ENCODE measurements at places on chromosomes 6 and 20.

GRCh38 chr6:160253292-160253691 is 5.3 kb downstream of the SLC22A2 start:
- no peak for DNase-seq

DNA sequence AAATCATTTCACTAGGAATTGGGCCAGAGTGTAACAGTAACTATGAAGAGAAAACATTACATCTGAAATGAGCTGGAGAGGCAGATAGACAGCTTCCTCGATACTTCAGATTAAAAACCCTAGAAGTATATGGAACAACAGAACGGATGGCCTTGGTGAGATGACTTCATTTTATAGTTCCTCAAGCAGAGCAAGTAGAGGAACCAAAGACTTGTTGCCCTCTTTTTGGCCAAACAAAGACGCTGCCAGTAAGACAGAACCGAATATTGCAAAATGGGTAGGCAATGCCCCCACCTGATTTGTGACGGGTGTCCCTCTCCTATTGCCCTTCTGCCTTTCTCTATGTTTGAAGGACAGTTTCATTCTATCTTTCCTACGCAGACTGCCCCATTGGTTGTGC is 53.5 kb downstream of the AGPAT4 start:
- DNase-seq: no peak

DNA sequence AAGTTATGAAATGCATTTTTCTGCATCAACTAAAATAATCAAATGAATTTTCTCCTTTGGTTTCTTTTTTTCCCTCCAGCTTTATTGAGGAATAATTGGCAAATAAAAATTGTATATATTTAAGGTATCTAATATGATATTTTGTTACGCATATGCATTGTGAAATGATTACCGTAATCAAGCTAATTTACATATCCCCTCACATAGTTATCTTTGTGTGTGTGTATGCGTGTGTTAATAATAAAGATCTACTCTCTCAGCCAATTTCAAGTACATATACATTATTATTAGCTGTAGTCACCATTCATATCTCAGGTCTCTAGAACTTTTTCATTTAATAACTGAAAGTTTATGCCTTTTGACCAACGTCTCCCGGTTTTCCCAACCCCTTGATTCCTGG is 61.1 kb downstream of the SYCP2L start:
- no peak for DNase-seq

- no peak for DNase-seq
Observed at GRCh38 chr6:155040154-155040553, 45.0 kb downstream of the TIAM2 start.

DNA sequence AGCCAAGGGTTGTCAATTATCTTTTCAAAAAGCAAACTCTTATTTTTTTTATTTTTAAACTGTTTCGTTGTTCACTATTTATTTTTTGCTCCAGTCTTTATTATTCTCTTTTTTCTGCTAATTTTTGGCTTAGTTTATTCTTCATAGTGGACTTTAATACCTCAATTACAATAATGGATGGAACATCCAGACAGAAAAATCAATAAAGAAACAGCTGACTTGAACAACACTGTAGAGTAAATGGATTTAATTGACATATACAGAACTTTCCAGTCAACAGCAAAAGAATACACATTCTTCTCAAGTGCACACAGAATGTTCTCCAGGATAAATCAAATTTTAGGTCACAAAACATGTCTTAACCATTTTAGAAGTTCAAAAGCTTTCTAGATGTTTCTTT is 111.5 kb downstream of the MEI4 start:
- DNase-seq: no peak

- DNase-seq: no peak
Observed at GRCh38 chr6:133610971-133611370, 277.9 kb upstream of the TCF21 start.

DNA sequence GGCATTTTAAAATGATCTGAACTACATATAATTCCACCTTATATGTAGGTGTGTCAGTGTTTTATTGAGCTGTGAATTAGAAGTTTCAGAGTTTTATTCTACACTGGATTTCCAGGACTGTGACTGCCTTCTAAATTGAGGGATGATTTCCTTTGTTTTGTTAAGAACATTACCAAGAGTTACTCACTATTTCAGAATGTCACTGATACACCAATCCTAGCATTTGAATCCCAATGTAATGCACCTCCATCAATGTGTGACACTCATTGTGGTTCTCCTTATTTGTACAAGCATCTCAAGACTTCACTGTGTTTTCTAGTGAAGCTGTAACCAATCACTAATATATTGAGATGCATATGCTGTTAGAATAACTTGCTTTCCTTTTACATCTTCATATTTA is 86.8 kb downstream of the PLCB1 start:
- no peak for DNase-seq

DNA sequence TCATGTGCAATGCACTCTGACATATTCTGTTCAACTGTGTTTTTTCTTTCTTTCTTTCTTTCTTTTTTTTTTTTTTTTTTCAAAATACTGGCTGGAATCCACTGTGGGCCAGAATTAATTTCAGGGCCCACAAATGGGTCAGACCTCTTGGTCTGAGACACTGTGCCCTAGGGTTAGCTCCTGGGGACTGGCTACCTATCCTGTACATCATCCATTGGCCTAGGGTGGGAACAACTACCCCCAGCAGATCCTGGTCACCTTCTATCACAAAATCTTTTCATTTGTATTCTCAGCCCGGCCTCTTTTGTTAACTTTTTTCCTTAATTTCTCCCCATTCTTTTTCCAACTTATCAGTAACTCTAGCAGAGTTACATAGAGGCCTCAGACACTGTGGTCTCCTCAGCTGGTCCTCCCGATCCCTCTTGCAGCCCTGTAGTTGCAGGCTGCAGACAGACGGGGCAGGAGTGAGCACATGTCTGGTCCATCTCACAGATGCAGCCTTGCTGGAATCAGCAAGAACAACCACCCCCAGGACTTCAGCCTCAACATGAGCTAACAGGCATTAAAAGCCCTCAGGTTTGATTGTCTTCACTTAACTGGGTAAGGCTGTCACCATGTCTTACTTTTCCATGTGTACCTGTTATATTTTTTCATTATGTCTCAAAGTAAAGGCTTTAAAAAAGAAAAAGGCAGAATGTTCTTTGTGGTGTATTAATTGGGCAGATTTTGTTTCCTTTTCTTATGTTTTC is 41.3 kb downstream of the TXLNB start:
- peak; percentile 85 for DNase-seq

GRCh38 chr6:39391182-39391581 is 68.7 kb upstream of the KCNK16 start:
- DNase-seq: no peak

- DNase-seq: no peak
Observed at GRCh38 chr6:16735014-16735413, 26.2 kb downstream of the ATXN1 start.

- DNase-seq: peak; percentile 87
Observed at GRCh38 chr6:43715056-43715788, 27.6 kb upstream of the MRPS18A start.

DNA sequence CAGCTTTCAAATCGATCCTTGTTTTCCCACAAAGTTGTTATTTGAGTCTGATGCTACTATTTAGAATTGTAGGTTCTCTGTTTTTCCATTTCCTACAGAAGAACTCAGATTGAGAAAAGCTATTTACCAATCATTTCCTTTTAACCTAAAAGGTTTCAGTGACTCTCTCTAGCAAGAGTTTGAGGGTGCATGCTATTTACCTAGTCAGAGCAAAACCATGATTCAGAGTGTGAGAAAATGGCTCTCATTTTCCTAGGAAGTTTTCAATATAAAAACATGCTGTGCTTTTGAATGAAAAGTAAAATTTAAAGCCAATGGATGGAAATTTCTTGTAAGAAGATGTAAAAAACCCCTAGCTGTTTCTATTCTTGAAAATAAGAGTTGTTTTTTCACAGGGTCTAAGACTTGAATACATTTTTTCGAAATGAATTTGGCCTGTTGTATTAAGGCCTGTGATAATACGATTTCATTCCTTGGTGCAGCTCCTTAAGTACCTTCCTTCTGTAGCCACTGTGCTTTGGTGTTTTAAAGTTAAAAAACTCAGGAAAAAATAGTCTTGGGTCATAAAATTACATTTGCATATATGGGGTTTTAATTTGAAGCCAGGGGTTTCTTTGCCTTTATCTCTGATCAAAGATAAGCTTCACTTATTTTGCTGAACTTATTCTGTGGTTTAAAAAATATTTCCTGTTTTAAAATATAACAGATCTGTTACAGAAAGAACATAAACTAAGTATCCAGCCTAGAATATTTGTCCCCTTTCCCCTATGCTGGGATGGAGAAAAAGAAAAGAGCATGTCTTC is 18.0 kb upstream of the RSPH3 start:
- DNase-seq: no peak

DNA sequence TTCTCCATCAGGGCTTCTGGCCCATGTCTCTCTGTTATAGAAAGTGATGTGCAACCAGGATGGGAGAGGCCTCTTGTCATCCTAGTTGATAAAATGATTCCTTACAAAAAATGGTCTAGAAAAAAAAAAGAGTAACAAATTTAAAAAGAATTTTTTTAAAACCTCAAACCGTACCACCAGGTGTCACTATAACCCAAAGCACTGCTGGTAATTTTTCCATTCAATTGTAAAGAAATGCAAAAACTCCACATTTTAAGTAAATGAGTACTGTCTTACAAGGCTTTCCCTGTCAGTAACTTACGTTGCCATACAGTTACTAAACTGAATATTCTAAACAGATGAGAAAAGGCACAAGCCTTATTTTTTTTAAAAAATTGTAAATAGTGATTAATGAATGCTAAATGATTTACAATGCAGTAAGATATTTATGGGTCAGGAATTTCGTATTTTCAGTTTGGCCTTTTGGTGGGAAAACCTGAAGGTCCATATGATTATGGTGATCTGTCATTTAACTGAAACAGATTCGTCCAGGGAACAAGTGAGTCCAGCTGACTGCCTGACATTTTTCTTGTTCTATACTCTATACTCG is 95.4 kb downstream of the OGFRL1 start:
- DNase-seq: no peak

GRCh38 chr20:49896204-49896603 is 19.1 kb downstream of the SPATA2 start:
- DNase-seq: no peak

GRCh38 chr20:47927385-47927851 is 142.1 kb upstream of the SULF2 start:
- DNase-seq: no peak

GRCh38 chr6:41177695-41178094 is 14.8 kb upstream of the TREM2 start:
- no peak for DNase-seq

DNA sequence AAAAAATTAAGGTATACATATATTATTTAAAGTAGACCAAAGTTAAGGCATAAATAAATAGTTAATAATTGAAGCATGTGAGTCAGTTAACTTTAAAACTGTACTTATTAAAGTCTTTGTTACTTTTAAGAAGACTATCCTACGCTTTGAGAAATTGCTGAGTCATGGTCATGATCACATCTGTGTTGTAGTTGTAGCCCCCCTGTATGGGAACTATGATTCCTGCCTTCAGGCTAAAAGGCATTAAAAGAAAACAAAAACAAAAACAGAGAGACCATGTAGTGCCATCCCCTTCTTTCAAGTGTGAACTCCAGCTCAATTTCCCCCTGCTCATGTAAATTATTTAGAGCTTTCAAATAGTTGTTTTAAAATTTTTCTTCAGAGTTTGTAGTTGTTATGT is 123.4 kb downstream of the FLRT3 start:
- DNase-seq: no peak

- DNase-seq: no peak
Observed at GRCh38 chr6:34095136-34095505, 50.8 kb downstream of the GRM4 start.

- DNase-seq: no peak
Observed at GRCh38 chr6:26363882-26364701, 906 bp upstream of the BTN3A2 start.

- no peak for DNase-seq
Observed at GRCh38 chr6:30766461-30767157, 22.3 kb upstream of the IER3 start.

DNA sequence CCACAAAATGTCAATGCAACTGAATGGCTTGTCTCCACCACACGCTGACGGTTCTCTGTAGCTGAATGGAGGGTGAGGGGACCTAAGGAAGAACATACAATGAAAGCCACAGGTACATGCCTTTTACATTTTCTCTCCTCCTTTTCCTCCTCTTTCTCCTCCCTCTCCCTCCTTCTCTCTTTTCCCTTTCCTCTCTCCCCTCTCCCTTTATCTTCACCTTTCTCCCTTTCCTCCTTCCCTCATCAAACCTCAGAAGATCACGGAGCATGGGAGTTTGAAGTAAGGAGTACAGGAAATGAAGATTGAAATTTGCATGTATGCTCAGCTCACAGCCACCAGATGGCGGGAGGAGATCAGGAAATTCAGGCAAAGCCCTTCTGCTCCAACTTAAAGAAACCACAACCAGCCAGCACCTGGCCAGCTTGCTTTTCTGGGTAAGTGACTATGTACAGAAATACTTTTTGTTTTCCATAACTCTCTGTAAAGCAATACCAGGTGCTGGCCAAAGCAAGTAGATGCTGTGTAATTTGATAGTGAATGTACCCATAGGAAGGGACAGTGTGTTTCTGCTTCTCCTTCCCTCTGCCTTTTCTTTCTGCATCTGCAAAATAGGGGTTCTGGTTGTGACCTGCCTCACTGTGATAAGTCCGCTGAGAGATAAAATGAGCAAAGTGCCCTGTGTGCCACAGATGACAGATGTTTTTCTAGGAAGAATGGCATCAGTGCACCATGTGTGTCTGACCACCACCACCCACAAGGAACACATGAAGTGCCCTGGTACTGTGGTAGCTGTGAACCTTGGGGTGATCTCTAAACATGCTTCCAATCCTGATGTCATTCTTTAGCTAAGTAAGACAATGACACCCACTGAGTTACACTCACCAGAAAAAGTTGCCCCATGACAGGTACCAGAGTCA is 18.6 kb upstream of the FOXO3 start:
- peak; percentile 84 for DNase-seq

DNA sequence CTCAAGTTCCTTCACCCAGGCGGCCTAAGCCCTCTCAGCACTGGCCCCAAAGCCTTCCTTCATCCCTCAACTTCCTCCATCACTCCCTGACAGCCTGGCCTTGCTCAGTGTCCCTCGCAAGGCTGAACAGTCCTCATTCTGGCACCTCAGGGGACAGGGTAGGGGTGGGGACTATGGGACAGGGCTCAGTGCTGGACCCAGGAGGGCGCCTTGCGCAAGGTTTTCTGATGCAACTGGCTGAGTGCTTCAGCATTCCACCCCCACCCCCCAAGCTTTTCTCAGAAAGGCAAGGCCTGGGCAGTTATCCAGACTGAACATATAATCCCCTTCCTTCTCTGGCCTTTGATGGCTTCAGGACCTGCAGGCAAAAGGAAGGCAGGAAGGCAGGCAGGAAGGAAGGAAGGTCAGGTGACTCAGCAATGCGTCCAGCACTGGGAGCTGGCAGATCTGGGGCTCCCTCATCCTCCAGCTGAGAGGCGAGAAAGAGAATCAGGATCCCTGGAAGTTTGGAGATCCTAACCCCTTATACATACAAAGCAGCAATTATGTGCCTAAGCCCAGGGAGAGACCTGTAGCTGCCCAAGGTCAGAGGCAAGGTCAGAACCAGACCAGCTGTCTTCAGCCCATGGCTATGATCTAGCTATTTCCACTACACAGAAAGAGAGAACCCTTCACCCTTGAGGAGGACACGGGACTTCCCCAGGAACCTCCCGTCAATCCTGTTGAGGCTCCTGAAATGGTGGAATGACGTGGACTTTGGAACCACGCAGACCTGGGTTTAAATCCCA is 8.6 kb upstream of the TRIB3 start:
- peak; percentile 82 for DNase-seq

GRCh38 chr6:158687506-158687905 is 37.7 kb downstream of the SYTL3 start:
- DNase-seq: no peak
